Small intestine (tissue), 16 donors: ENCODE measurements at places on chromosomes 6 and 20. TPM values are rescaled to one million over a fixed set of nuclear protein-coding genes. Genes with fewer than 3 reads are reported as not detected.

DNA sequence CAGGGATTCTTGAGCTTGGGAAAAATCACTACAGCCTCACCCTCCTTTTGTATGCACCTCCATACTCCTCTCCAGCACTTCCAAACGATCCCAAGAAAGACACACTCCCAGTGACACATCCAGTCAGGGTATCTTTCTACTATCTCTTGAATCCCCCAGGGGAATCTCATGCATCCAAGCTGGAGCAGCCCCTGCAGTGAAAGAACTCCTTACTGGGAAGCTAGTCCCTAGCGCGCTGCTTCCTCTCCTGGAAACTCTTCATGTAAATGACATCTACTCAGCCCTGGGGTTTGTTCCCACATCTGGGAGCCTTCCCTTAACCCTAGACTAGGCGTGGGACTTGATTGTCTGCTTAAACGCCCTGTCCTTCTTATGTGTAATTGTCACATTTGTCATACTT lies 329.1 kb upstream of the QKI start:
- H3K4me3 ChIP-seq: no peak overlapping the region
- H3K27ac ChIP-seq: no peak overlapping the region
- H3K27me3 ChIP-seq: no peaks in the 10 kb centered on the region

GRCh38 chr20:19633985-19634384 lies 124.1 kb upstream of the RIN2 start:
- H3K36me3 ChIP-seq: no peaks in the 10 kb centered on the region
- DNase-seq: no peak
- H3K4me3 ChIP-seq: no peak overlapping the region
- H3K27me3 ChIP-seq: no peaks in the 10 kb centered on the region

- H3K36me3 ChIP-seq: no peaks in the 10 kb centered on the region
- H3K4me1 ChIP-seq: no peaks in the 10 kb centered on the region
- no peak for DNase-seq
Measured at GRCh38 chr6:21885111-21885510, 291.6 kb downstream of the SOX4 start.

- no peaks in the 10 kb centered on the region for H3K27me3 ChIP-seq
- peak; percentile 48 for DNase-seq
- no peaks in the 10 kb centered on the region for H3K4me1 ChIP-seq
- H3K36me3 ChIP-seq: no peaks in the 10 kb centered on the region
Measured at GRCh38 chr6:37092923-37093727, 76.8 kb upstream of the PIM1 start.

DNA sequence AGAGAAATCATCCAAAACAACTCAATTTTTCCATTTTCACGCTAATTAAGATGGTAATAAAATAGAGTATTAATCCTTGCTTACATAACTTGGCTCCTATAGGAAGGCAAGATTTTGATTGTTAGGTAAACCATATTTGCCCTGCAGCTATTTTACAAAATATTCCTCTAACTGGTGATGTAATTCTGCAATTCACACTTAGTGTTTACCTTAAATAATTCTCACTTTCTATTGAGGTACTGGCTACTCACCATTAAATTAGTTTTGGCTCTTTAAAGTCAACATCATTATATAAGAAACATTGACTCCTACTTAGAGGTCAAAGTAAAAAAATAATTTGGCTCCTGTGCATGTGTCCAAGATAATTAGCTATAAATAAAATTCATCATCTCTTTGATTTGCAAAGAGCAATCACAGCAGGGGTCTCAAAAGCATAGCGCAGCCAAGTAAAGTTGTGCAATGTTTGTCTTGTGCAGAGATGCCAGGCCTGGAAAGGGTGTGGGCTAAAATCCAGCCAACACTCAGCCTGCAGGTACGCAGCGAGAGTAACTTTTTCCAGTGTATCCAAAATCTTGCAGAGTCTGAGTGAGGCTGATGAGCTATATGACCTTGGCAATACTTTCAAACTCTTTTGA lies 501.2 kb downstream of the MMUT start:
- no peak overlapping the region for H3K27ac ChIP-seq
- H3K36me3 ChIP-seq: no peaks in the 10 kb centered on the region
- no peaks in the 10 kb centered on the region for H3K4me1 ChIP-seq
- H3K4me3 ChIP-seq: no peak overlapping the region
- DNase-seq: no peak
- H3K27me3 ChIP-seq: no peaks in the 10 kb centered on the region

DNA sequence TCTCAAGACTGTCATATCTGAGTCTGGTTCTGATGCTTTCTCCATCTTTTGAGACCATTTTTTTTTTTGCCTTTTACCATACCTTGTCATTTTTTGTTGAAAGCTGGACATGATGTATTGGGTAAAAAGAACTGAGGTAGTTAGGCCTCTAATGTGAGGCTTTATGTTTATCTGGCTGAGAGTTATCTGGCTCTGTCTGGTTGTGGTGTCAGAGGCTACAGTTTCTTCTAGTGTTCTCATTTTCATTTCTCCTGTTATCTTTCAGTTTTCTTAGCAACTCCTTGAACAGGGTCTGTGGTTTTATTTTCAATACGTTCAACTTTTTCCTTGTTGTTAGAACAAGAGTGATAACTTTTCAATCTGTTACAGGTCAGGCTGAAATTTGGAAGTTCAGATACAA lies 49.2 kb upstream of the ATXN1 start:
- no peaks in the 10 kb centered on the region for H3K4me1 ChIP-seq
- H3K27me3 ChIP-seq: no peaks in the 10 kb centered on the region
- H3K36me3 ChIP-seq: no peaks in the 10 kb centered on the region
- H3K4me3 ChIP-seq: no peak overlapping the region
- H3K27ac ChIP-seq: no peak overlapping the region

- H3K36me3 ChIP-seq: no peaks in the 10 kb centered on the region
- no peak overlapping the region for H3K4me3 ChIP-seq
- no peak for DNase-seq
Measured at GRCh38 chr6:125714441-125715090, 34.9 kb upstream of the HEY2 start.

DNA sequence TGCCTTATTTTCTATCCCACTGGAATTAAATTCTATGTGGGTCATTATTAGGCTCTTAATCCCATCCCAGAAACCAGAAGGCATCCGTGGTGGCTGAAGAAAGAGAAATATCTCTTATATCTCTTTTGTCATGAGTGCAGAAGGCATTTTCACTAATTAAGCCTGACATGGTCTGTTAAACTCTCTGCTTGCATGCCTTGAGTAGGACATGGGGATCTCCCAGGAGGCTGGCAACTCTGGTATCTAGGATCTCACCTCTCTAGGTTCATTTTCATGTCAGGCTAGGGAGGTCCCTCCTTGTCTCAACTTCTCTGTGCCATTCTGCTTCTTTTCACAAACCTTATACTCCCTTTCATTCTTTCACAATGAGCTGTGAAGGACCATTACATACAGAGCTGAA lies 25.3 kb upstream of the GPR63 start:
- no peak overlapping the region for H3K4me3 ChIP-seq
- H3K27me3 ChIP-seq: no peaks in the 10 kb centered on the region
- DNase-seq: no peak
- H3K4me1 ChIP-seq: no peaks in the 10 kb centered on the region

DNA sequence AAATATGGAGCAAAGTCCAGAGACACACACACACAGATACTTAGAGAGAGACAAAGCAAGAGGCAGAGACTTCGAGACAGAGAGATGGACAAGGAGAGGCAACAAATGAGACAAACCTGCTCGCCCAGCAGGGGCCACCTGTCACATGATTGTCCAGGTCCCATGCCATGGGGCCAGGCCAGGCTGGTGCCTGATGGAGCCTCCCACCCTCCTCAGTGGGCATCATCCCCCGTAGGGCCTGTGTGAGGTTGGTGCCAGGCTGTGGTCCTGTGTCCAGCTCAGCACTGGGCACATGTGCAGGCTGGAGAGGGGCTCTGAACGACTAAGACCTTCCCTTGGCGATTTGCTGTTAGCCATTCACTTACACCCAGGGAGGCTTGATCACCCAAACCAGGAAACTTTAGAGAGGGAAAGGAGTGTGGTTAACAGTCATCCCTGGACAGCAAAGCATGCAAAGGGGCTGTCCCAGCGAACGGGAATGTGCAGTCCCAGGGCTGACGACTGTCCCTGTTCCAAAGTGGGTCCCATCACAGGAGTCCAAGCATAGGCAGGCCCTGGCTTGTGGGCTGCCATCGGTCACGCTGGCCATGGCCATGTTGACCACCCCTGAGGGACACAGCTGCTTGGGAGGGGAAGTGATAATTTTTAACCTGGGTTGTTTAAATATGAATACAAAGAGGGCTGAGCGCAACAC lies 38.4 kb upstream of the PHACTR3 start:
- DNase-seq: no peak
- no peak overlapping the region for H3K4me3 ChIP-seq
- no peaks in the 10 kb centered on the region for H3K4me1 ChIP-seq
- no peaks in the 10 kb centered on the region for H3K27me3 ChIP-seq
- no peaks in the 10 kb centered on the region for H3K36me3 ChIP-seq
- no peak overlapping the region for H3K27ac ChIP-seq

DNA sequence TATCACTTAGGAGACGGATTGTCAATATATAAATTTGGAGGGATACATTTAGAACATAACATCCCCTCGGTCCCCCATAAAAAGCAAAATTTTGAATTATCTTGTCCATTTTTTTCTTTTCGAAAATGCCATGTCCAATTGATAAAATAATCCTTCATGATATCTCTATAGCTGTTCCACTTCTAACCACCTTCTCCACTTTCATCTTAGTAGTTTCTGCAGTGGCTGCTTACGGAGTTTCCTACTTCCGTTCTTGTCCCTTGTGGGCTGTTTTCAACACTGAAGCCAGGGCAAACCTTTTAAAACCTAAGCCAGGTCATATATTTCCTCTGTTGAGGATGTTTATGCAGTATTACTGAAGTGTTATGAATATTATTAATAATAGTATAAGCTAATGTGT lies 37.9 kb downstream of the KCNQ5 start:
- no peaks in the 10 kb centered on the region for H3K27me3 ChIP-seq
- H3K27ac ChIP-seq: no peak overlapping the region
- no peaks in the 10 kb centered on the region for H3K4me1 ChIP-seq
- no peak overlapping the region for H3K4me3 ChIP-seq
- DNase-seq: no peak
- no peaks in the 10 kb centered on the region for H3K36me3 ChIP-seq

GRCh38 chr6:44481760-44482159 lies 94.3 kb downstream of the CDC5L start:
- no peak for DNase-seq
- peaks cover 5% of the 10 kb centered on the region for H3K27me3 ChIP-seq
- H3K36me3 ChIP-seq: no peaks in the 10 kb centered on the region
- no peaks in the 10 kb centered on the region for H3K4me1 ChIP-seq
- H3K4me3 ChIP-seq: no peak overlapping the region
- H3K27ac ChIP-seq: no peak overlapping the region

- no peaks in the 10 kb centered on the region for H3K36me3 ChIP-seq
- no peak overlapping the region for H3K4me3 ChIP-seq
- no peak for DNase-seq
- H3K27me3 ChIP-seq: no peaks in the 10 kb centered on the region
- no peak overlapping the region for H3K27ac ChIP-seq
Measured at GRCh38 chr6:81366972-81367371, 385.5 kb downstream of the TENT5A start.

GRCh38 chr6:166561771-166562359 lies 24.6 kb downstream of the RAMACL start:
- no peaks in the 10 kb centered on the region for H3K4me1 ChIP-seq
- no peak overlapping the region for H3K27ac ChIP-seq
- no peak overlapping the region for H3K4me3 ChIP-seq
- peaks cover 8% of the 10 kb centered on the region for H3K36me3 ChIP-seq

- H3K4me1 ChIP-seq: peaks cover under 1% of the 10 kb centered on the region
- H3K27me3 ChIP-seq: no peaks in the 10 kb centered on the region
- no peak for DNase-seq
Measured at GRCh38 chr20:62780696-62781095, 15.6 kb upstream of the MRGBP start.

- H3K27ac ChIP-seq: no peak overlapping the region
- H3K36me3 ChIP-seq: no peaks in the 10 kb centered on the region
- no peaks in the 10 kb centered on the region for H3K27me3 ChIP-seq
Measured at GRCh38 chr20:47183367-47183766, 173.1 kb downstream of the ZMYND8 start.

DNA sequence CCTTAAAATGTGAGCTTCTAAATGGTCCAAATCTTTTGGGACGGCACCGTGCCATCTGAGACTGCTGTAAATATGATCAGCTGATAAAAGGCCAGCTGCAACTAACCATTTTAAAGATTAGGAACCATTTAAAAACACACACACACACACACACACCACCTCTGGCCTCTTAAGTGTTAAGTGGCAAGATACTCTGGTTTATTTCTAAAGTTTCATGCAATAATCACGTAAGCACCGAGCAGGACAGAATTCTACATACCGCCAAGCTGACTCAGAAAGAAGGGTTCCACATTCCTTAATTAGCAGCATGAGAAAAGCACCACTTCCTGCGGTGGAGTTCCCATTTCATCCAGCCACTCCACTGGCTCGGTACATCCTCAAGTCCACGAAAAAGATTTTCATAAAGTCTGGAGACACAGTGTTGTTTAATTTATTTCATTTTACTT lies 17.8 kb upstream of the ZNF217 start:
- no peaks in the 10 kb centered on the region for H3K36me3 ChIP-seq
- H3K4me1 ChIP-seq: peaks cover 12% of the 10 kb centered on the region
- peak overlapping the region; percentile 65 for H3K27ac ChIP-seq
- DNase-seq: no peak
- H3K27me3 ChIP-seq: no peaks in the 10 kb centered on the region
- H3K4me3 ChIP-seq: no peak overlapping the region

DNA sequence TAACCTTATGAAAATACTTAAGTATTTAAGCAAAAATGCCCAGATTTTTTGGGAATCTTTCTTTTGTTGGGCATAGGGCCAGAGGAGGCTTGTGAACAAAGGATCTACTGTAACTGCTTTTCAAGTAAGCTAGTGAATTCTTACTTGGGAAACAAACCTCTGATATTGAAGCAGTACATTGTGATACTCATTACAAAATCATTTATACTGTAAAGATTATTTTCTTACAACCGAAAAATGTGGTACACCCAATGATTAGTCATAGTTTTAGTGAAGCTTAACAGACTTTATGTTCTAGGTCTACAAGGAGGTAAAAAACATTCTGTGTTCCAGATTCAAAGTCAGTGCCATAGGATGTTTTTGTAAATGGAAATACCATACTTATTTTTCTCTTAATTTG lies 272.9 kb upstream of the KCNQ5 start:
- H3K27me3 ChIP-seq: no peaks in the 10 kb centered on the region
- H3K4me1 ChIP-seq: no peaks in the 10 kb centered on the region

DNA sequence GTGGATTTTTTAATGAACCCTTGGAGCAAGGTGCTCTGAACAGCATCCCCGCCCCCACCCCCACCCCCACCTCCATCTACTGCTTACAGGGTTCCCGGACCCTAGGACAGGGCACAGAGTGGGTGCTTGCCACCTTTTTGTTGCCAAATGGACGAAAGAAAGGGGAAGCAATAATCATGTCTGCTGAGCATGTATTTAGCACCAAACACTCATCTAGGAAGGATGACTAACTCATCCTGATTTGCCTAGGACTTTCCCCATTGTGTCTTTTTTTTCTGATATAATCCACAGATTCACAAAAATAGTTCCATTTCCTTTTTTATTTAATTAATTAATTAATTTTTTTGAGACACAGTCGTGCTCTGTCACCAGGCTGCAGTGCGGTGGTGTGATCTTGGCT lies 1.2 kb upstream of the PLTP start:
- H3K4me3 ChIP-seq: no peak overlapping the region
- H3K27ac ChIP-seq: no peak overlapping the region
- H3K36me3 ChIP-seq: peaks cover 2% of the 10 kb centered on the region

The PLN gene
- 0.67 TPM for polyA plus RNA-seq

The PHF1 gene
- polyA plus RNA-seq: 67.6 TPM

The TP53TG5 gene
- 0.84 TPM for polyA plus RNA-seq

The PCED1A gene
- 34.3 TPM for polyA plus RNA-seq

The GPLD1 gene
- polyA plus RNA-seq: 1.4 TPM

The TCF21 gene
- polyA plus RNA-seq: 6.9 TPM

The SEMG1 gene
- polyA plus RNA-seq: not detected

The PXT1 gene
- polyA plus RNA-seq: not detected

The CENPW gene
- 11.9 TPM for polyA plus RNA-seq

The FAM83C gene
- polyA plus RNA-seq: 0.27 TPM

The PSMB8 gene
- polyA plus RNA-seq: 271 TPM
